ENCODE measurements at places on chromosomes 4 and X.

- DNase-seq, result no peak
Observed at GRCh38 chrX:8607326-8607725, 124.6 kb downstream of the ANOS1 start.

GRCh38 chr4:53161051-53161786 is 204.6 kb downstream of the SCFD2 start:
- DNase-seq, result no peak

GRCh38 chrX:47091149-47091775 is 13.0 kb downstream of the RGN start:
- no peak for DNase-seq

- DNase-seq, result no peak
Observed at GRCh38 chr4:187656959-187657358, 338.6 kb upstream of the ZFP42 start.

DNA sequence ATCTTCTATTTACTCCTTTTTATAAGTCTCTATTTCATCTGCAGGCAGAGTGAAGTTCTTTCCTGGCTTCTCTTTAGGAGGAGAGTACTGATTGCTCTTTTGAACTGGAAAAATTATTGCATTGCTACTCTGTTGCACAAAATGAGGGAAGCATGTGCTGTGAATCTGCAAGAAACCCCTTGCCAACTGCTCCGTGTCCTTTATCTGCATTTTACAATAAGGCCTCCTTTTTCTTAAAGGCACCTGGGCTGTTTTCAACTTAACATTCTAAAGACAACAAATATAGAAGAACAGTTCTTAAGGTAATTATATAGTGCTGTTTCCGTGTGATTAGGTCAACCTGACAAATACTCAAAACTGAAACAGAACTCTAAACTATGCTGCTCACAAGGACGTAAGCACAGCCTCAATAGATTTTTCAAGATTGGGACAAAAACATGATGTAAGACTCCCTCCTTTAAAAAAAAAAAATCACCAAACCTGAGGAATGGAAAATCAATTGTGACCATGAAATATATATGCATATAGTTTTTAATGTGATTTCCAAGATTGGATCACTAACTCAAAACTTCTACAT is 716.6 kb upstream of the INTU start:
- DNase-seq, result no peak

GRCh38 chr4:123588631-123589241 is 192.1 kb downstream of the SPRY1 start:
- no peak for DNase-seq

DNA sequence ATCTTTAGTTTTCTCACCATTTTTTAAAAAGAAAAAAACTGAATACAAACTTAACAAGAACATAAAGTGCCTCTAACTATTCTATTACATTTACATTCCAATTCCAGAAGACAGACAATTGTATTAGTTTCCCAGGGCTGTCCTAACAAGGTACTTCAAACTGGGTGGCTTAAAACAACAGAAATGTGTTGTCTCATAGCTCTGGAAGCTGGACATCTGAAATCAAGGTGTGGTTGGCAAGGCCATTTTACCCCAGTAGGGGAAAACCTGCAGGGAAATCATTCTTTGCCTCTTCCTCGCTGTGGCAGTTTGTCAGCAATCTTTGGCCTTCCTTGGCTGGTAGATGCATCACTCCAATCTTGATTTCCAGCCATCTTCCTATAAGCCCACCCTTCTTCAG is 37.5 kb upstream of the TMEM33 start:
- DNase-seq, result no peak

GRCh38 chr4:39655211-39655610 is 16.5 kb upstream of the SMIM14 start:
- no peak for DNase-seq

DNA sequence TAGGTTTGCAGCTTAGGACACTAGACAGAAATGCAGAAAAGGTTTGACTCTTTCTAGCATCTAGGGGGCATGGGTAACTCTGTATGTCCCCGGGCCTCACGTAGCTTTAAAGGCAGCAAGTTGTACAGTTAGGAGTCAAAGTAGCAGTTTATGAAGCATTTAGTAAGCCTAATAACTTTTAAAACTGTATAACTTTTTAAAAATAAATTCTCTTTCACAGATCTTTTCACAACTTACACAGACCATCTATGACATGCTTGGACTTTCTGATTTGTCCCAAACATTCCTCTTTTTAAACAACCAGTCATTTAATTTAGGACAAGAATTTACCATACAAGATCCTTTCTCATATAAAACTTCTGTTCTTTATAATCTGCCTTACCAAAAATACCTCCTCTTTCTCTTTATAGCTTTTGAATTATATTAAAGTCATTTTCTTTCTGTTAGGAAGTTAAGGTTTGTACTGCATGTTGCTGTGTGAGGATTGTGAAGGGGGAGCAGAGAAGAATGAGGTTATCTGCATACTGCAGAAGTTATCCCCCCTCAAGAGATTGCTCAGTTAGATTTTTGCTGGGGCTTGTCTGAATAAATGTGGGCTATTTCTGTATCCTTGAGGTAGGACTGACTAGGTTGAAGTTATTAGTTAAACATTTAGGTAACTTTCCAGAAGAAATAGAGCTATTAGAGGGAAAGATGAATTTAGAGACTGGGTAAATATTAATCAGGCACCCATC is 94.3 kb downstream of the CPE start:
- DNase-seq, result no peak

DNA sequence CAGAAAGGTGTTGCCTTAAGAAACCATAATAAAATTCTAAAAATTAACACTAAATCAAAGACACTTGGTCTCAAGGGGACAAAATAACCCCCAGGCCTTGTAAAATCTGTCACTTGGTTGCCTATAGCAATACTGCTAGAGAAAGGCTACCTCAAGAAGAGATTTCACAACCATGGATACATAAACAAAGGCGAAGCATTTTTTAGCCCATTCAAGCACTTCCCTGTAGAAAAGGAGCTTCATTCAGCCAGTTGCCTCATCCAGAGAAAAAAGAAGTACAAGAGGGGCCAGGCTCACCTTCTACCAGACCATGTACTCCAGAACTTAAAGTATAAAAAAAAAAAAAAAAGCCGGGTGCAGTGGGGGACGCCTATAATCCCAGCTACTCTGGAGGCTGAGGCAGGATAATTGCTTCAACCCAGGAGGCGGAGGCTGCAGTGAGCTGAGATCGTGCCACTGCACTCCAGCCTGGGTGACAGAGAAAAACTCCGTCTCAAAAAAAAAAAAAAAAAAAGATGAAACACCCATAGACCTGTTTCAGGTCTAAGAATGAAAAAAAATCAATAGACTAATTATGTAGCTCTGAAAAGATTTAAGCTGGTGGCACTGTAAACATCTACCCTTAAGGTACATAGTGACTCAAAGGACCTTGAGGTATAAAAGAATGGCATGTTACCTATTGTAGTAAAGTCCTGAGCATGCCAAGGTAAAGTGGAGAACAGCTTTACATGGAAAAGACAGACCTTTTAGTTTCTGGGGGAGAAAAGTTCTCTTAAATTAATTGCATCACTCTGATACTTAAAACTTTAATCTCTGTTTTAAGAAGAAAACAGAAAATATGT is 18.0 kb downstream of the RUFY3 start:
- DNase-seq, result no peak

- no peak for DNase-seq
Observed at GRCh38 chr4:111210595-111210994, 587.7 kb upstream of the PITX2 start.

DNA sequence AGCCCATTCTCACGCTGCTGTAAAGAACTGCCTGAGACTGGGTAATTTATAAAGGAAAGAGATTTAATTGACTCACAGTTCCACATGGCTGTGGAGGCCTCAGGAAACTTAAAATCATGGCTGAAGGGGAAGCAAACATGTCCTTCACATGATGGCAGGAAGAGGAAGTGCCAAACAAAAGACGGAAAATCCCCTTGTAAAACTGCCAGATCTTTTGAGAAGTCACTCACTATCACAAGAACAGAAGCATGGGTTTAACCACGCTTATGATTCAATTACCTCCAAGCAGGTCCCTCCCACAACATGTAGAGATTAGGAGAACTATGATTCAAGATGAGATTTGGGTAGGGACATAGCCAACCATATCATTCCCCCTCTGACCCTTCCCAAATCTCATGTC is 335.5 kb downstream of the IL15 start:
- no peak for DNase-seq

DNA sequence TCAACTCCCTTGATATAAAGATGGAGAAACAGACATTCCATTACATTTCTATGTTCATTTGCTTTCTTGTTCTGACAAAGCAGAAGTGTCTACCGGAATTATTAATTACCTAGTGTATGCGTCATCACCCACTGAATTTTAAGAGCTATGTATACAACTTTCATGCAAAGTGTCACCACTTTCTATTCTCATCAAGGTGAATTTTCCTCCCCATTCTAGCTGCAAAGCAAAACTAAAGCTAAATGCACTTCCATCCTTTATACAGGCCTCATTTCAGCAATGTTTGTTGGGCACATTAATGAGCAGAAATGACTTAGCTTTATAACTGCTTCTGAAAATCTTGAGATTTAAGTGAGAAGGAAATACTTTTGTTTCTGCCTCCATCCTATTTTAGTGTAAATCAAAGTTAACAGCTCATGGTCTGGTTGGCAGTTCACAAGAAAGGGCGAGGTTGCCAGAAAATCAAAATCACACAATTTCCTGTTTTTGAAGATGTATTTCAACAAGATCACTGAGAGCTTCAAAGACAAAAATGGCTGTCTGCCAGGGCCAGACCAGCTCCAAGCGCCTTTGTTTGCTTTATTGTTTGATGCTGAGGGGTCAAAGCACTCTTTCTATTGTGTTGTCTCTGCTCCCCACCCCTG is 7.2 kb upstream of the FAM9C start:
- no peak for DNase-seq

DNA sequence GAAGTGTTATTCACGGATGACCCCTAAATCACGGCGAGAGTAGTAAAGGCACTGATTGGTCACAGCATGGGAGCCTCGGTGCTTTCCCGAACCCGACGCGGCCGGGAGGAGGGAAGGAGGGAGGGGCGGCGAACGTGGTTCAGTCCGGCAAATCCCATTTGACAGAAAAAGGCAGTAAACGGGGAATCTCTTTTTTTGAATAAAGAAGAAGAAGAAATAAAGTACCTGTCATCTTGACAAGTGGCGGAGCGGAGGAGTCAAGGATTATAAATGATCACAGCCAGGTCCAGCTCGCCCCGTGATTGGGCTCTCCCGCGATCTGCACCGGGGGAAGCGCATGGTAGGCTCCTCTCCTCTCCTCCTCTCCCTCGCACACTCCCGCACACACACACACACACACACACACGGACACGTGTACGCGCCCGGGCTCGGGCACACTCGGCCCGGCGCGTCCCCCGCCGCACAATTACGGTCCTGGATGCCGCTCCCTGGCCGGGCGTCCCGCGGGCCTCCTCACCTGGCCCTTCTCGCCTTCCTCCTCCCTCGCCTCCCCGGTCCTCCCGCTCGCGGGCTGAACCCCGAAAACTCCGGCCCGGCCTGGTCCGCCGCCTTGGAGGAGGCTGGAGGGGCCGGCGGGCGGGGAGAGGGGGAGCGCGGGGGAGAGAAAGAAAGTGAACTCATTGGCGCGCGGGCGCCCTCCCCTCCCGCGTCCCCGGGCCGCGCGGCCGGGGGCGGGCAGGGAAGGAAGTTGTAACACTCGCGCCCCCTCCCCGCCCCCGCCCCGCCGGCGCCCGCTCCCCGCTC is 99.2 kb upstream of the TENM3 start:
- no peak for DNase-seq

DNA sequence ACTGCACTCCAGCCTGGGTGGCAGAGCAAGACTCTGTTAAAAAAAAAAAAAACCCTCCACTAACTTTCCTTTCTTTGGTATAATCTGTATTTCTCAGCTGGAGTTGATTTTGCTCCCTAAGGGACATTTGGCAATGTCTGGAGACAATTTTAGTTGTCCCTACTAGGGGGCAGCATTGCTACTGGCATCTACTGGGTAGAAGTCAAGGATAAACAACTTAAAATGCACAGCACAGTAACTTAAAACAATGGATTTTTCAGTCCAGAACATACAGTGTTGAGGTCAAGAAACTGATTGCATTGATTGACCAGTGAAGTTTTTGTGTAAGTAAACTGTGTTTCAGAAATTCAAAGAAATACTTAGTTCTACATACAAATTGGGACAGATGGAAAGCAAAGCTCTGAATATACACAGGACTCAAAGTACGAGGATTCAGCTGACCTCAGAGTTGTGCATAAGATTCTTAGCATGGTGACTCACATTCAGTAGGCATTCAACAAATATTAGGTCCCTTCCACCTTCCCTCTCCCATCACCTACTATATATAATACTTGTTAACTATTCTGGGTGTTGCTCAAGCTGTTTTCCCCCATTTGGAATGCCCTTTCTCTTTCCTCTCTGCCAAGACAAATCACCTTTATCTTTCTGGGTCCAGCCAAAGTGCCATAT is 8.8 kb downstream of the DDX53 start:
- no peak for DNase-seq

DNA sequence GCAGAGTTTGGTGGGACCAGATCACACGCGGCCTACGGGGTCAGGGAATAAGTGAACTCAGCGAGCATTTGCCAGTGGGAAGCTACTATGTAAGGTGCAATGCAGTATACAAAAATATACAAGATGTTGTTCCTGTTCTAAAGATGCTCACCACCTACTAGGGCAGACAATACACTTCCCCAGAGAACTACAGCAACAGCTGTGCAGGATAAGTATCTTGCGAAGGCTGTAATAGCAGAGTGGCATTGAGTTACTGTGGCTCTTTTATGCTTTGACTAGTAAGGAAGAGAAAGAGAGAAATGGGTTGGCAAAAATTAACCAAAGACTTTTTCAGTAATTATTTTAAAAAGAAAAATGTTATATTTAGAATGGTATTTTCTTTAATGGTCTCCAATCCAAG is 61.2 kb downstream of the CDS1 start:
- DNase-seq, result no peak

GRCh38 chr4:173257732-173258717 is 76.1 kb downstream of the HMGB2 start:
- DNase-seq, result no peak

GRCh38 chr4:120266602-120267001 is 200.0 kb upstream of the MAD2L1 start:
- DNase-seq, result no peak

- DNase-seq, result no peak
Observed at GRCh38 chrX:110282922-110283321, 35.0 kb downstream of the AMMECR1 start.

DNA sequence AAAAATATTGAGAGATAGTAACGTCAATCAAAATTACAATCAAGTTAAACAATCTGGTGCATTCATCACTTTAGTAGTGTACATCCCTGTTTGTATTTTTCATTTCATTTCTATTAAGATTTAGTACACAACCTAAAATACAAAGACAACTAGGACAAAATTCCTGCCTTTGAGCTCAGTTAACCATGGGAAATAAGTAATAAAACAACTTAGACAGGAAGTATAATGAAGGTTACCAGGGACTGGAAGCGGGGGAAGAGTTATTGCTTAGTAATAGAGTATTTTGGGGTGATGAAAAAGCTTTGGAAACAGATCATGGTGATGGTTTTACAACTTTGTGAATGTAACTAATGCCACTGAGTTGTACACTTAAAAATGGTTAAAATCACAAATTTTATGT is 25.6 kb upstream of the ATXN3L start:
- no peak for DNase-seq

- DNase-seq, result no peak
Observed at GRCh38 chr4:10173037-10173753, 56.6 kb upstream of the WDR1 start.
